ENCODE measurements at places on chromosomes 3 and 15. TPM values are rescaled to one million over a fixed set of nuclear protein-coding genes. Genes with fewer than 3 reads are reported as not detected.

- DNase-seq = no peak
Measured at GRCh38 chr3:55661141-55661540, 174.0 kb upstream of the WNT5A start.

DNA sequence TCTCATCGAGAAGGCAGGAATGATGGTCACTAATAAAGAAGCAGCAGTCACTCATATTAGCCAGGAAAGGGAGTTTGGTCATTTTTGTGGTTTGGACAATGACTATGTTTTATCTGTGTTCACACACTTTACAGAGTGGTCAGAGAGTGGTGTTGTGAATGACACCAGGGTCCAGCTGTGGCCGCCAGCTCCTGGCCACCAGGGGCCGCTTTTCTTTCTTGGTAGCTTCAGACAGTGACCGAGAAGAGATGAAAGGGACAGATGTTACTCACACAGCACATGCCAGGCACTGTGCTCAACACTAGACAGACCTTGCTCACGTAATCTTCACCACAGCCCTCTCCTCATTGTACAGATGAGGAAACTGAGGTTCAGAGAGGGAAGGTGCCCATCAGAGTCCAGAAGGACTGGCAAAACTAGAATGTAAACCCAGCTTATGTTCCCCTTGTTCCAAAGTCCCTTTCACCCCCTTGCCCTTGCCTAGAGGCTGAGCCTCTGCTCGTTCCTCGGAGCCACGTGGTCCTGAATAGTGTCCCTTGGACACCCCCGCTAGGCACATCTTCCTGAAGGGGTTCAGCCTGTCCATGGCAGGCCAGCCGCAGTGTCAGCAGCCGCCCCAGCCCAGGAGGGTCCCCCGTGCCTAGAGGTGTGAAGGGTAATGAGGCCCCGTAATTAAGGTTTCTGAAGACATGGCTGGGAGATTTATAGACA, 55.6 kb downstream of the CYP11A1 start:
- DNase-seq = no peak

DNA sequence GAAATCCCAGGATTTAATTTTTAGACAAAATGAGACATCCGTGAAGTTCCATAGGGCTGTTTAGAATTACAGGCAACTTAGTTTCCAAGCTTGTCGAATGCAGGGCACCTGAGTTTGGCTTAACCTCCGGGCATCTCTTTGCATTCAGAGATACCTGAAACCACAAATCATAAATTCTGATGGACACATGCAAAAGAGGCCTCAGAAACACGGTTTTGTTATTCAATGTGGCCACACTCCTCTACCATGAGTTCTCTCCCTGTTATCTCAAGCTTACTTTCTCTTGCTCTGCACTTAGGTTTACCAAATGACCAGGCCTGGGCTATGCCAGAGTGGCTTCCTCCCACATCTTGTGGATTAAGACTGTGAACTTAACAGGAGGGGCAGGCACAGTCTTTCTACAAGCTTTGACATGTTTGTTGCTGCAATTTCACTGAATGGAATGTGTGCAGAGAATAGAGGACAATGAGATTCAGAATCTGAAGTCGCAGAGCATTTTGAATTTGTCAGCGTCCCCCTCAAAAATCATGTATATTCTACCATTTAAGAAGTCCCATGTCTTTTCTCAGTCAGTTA, 137.7 kb downstream of the TPRG1 start:
- DNase-seq = no peak

GRCh38 chr3:65334045-65334665, 646.4 kb upstream of the ADAMTS9 start:
- DNase-seq = no peak

- DNase-seq = no peak
Measured at GRCh38 chr3:182568261-182568660, 225.0 kb upstream of the ATP11B start.

- DNase-seq = no peak
Measured at GRCh38 chr15:97955035-97955434, 5.5 kb upstream of the ARRDC4 start.

The DPPA2 gene
- total RNA-seq = not detected

The HTR3C gene
- not detected for total RNA-seq

DNA sequence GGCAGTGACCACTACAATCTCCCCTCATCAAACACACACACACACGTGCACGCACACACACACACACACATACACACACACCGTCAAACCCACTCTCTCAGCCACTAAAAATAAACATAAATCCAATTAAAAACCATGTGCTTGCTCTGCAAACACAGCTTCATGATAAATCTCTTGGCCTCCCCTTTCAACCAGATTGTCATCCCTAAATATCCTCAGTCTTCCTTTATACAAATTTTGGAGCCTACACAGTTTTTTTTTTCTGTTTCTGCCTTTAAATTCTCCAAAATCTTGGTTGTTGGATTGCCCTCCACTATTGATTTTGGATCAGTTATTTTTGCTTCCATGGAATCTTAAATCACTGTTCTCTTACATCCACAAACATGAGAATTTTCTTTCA, 245.6 kb downstream of the SATB1 start:
- no peak for DNase-seq

DNA sequence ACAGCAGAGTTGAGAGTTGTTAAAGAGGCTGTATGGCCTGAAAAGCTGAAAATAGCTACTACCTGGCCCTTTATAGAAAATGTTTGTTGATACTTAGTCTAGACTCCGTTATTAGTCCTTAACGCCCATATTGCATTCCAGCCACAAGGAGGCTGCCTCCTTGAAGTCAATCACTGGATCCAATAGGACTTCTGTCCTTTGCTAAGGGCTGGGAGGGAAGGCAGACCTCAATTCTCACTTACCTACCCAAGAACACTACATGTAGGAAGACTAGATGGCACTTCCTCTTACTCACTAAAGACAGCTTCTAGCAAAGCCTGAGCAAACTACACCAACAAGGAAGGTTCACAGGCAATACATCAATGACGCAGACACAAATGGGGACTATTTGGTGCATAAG, 139.5 kb upstream of the HACD2 start:
- DNase-seq = no peak

- DNase-seq = no peak
Measured at GRCh38 chr3:31288641-31289100, 244.1 kb upstream of the STT3B start.

GRCh38 chr3:188624828-188625227, 470.9 kb downstream of the LPP start:
- DNase-seq = no peak

DNA sequence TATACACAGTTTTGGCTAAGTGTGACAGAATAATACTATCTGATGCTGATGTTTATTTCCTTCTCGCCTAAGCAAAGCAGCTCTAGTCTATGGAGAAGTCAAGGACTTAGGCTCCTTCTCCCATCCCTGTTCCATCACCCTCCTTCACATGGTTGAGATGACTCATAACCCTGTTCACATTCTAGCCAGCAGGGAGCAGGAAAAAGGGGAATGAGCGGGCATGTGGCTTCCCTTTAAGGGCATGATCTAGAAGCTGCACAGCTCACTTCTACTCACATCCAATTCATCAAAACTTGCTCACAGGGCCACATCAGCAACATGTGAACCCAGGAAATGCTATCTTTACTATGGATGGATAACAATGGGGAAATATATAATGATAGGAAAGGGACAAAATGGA, 40.9 kb downstream of the CBLB start:
- DNase-seq = no peak

The SERPINI2 gene
- total RNA-seq = not detected

- DNase-seq = peak; percentile 37
Measured at GRCh38 chr3:16513141-16514020, at the start of gene RFTN1. TSS of gene RFTN1 (minus strand) at chr3:16513699. CDS start at chr3:16493869, 19,830 bp downstream.

DNA sequence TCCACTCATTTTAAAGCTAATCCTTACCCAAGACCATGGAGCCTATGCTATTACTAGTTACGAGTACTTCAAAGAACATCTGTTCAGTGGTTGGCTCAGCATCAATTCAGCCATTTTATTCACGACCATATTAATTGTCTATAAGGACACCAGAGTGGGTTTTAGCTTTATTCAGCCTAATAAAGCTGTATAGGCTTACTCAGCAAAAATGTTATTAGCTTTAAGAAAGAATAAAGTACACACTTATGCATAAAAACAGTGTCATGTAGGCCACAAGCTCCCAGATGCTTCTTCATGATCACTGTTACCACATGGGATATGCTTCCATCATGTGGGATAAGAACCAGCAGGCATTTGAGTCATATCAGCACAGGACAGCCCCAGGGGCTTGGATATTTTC, 87.4 kb upstream of the GPR149 start:
- no peak for DNase-seq

- DNase-seq = no peak
Measured at GRCh38 chr15:90261811-90262210, 3.7 kb upstream of the NGRN start.

The THSD4 gene
- total RNA-seq = 0.18 TPM

- DNase-seq = no peak
Measured at GRCh38 chr3:126517986-126518778, 609 bp upstream of the UROC1 start.

DNA sequence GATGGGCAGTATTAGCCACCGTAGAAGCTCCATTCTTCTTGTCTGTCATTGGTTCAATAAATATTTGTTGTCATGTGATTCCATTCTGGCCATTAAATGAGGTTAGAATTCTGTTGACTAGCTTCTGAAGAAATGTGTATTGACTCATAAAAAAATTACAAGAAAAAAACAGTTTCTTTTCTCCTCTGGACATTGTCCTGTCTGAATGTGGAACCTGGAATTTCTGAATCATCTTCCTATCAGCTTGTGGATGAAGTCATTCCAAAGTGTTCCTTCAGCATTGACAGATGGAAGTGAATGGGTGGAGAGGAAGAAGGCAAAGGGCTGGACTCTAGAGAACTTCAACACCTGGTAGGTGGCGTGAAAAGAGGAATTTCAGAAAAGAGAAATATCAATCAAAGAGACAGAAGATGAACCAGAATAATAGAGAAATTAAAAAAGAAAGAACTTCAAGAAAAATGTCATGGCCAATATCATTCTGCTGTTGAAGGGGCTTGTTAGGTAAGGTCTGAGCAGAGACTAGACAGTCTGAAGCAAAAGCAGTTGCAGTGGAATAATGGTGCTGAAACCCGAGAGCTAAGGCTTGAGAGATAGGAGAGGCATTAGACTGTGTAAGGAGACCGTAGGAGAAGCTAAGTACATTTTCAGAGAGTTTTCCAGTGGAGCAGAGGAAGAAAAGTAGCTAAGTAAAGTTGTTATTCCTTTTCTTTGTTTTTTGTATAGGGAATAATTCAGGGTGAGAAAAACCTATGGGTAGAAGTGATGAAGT, 806.6 kb downstream of the SQOR start:
- no peak for DNase-seq

- no peak for DNase-seq
Measured at GRCh38 chr3:103167850-103168249, 733.0 kb downstream of the ZPLD1 start.

GRCh38 chr3:119891944-119892721, 110.2 kb downstream of the NR1I2 start:
- peak; percentile 25 for DNase-seq

GRCh38 chr15:56240390-56240789, 3.3 kb downstream of the RFX7 start:
- DNase-seq = no peak

GRCh38 chr3:97948351-97949109, 23.7 kb downstream of the RIOX2 start:
- DNase-seq = no peak

- no peak for DNase-seq
Measured at GRCh38 chr3:81462921-81463320, 298.5 kb downstream of the GBE1 start.

DNA sequence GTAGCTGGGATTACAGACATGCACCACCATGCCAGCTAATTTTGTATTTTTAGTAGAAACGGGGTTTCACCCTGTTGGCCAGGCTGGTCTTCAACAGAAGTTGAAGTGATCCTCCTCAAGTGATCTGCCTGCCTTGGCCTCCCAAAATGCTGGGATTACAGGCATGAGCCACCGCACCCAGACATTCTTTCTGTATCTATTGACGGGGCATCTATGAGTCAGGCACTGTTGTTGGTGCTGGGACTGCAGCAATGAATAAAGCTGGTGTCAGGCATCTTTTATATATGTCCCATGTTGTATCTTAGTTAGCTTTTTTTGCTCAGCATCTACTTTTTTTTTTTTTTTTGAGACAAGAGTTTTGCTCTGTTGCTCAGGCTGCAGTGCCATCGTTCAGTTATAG, 47.6 kb upstream of the ULK4 start:
- DNase-seq = no peak

The LINGO1 gene
- not detected for total RNA-seq

DNA sequence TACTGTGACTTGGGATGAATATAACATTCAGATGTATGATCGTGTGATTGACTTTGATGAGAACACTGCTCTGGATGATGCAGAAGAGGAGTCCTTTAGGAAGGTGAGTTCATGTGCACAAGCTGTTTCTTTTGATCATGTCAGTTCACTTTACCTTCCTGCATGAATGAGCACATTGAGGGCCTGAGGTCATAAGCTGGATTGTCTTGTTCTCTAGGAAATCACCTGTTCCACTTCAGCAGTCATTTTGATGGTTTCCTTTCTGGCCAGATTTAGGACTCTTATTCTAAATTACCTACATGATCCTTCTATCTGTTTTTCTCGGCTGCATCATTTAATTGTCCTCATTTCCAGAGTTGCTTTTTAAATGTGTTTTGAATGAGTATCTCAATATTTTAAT, 4.1 kb downstream of the RCN2 start:
- DNase-seq = no peak

The PDE12 gene
- 32.3 TPM for total RNA-seq

GRCh38 chr3:181558870-181559269, 152.9 kb upstream of the SOX2 start:
- no peak for DNase-seq

The VEPH1 gene
- total RNA-seq = 0.35 TPM

- no peak for DNase-seq
Measured at GRCh38 chr3:150922611-150923010, 17.4 kb upstream of the MINDY4B start.

The FBXL22 gene
- 1.4 TPM for total RNA-seq

DNA sequence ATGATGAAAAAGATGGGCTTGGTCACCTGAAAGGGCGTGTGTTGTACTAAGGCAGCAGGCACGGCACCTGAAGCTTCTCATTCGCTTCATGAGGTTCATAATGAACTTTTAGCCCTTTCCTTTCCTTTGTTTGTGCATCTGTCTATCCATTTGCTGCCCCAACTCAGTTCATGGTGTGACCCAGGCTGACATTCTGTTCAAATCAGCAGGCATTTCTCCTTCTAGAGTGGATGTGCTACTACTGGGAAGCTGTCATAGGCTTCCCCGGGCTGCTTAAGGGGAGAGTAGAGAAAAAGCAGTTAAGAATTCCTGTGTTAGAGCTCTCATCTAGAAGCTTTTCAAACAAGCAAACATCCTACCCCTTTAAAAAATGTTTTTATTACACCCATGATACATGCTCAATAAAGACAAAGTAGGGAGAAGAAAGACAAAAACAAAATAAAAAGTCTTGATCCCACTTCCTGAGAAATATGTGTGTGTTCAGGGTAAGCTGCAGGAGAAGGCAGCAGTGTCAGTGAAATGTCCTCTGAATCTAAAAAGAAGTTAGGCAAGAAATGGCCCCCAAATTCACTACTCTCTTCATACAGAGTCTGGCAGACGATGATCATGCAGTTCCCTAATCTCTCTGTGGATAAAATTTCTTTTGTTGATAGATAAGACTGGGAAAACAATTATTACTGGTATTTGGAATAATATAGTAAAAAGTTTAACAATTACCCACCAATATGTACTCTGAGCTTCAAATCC, 136.9 kb upstream of the PFN2 start:
- no peak for DNase-seq

The FMN1 gene
- 0.47 TPM for total RNA-seq

The SNRPN gene
- 119 TPM for total RNA-seq

- no peak for DNase-seq
Measured at GRCh38 chr3:112778353-112778948, 68.2 kb downstream of the CD200R1L start.

The THAP10 gene
- not detected for total RNA-seq

All from T-cell (primary cell).